Kidney (tissue), 22 donors: ENCODE measurements at places on chromosomes 1 and 21. TPM values are rescaled to one million over a fixed set of nuclear protein-coding genes. Genes with fewer than 3 reads are reported as not detected.

Gene SLAMF7
- 0.65 TPM for polyA plus RNA-seq

GRCh38 chr21:41043014-41043413, 124.9 kb upstream of the BACE2 start:
- DNase-seq = no peak

- no peak for DNase-seq
Measured at GRCh38 chr1:9253453-9254105, 19.0 kb downstream of the H6PD start.

- DNase-seq = no peak
Measured at GRCh38 chr1:3593745-3594144, 17.6 kb downstream of the MEGF6 start.

DNA sequence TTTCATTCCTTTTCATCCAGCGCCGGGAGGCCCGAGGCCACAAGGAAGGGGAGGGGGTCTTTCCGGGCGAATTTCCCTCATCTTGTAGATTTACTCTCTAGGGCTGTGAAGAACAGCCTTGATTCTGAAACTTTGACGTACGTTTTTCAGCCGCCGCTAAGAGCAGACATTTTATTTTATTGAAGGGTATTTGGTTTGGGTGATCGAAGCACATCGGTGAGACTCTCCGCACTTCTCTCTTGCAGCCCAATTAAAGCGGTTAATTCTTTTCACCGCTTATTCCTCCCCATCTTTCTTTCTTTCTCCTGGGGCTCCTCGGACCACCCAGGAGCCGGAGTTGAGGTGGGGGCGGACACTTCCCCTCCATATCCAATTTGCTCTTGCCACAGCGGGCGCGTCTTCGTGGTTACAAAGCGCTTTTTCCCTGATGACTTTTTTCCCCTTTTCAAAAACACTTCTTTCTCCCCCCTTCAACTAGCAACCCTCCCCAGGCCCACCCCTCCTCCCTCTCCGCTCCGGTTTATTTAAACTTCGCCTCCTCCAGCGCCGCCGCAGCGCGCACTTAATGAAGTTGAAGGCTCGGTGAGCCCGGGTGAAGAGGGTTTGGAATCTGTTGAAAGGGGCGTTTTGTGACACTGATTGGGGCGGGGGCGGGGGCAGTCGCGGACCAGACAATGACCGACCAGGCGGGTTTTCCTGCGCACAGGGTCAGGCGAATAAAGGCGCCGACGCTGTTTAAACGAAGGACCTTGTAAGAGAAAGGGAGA, 5.9 kb downstream of the FOXD2 start:
- peak; percentile 43 for DNase-seq

GRCh38 chr1:59521456-59521855, 224.6 kb downstream of the FGGY start:
- DNase-seq = no peak
